Stimulated activated CD4-positive, alpha-beta T cell treated with anti-CD3 and anti-CD28 coated beads, Interleukin-12 subunit alpha, Interleukin-12 subunit beta, amount 100 ng/mL, for 48 hours (primary cell): ENCODE measurements at places on chromosomes 7 and 10.

DNA sequence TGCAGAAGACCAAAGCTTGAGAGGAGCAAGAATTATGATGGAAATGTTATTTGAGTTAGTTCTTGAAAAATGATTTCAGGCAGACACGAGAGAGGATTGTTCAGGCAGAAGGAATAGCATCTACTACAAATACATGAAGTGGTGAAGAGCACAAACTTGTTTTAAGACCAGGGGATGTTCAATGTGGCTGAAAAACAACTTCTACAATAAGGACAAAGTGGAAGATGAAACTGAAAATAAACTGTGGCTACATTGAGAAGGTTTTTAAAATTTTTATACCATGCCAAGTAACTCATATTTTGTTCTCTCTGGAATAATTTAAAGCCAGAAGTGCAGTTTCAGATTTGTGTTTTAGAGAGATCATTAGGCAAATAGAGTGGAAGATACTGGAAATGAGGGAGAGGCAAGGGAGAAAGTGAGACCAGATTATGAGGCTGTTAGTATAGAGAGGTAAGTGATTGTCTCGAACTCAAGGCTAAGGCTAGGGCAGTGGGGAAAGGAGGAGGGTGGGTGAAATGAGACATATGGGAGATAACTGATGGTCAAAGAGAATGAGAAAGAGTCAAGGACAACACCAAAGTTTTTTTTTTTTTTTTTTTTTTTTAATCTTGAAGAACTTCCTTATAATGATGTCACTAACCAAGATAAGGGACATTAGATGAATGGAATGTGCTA lies 115.4 kb downstream of the MDFIC start:
- no peak for DNase-seq

GRCh38 chr7:66247380-66248078 lies 42.4 kb downstream of the TPST1 start:
- no peak for DNase-seq

- DNase-seq, result no peak
Measured at GRCh38 chr10:123896246-123896927, 4.8 kb upstream of the CPXM2 start.

GRCh38 chr10:103231047-103231551 lies 14.6 kb upstream of the RPEL1 start:
- DNase-seq, result no peak

DNA sequence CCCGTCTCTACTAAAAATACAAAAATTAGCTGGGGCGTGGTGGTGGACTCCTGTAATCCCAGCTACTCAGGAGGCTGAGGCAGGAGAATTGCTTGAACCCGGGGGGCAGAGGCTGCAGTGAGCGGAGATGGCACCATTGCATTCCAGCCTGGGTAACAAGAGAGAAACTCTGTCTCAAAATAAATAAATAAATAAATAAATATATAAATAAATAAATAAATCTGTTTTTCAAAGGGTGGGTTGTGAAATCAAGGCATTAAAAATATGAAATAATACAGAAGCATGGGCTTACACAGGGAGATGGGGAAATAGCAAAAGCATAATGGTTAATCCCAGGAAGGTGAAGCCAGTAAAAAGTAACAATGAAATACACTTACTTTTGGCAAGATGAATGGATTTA lies 93.9 kb downstream of the LYZL2 start:
- no peak for DNase-seq

DNA sequence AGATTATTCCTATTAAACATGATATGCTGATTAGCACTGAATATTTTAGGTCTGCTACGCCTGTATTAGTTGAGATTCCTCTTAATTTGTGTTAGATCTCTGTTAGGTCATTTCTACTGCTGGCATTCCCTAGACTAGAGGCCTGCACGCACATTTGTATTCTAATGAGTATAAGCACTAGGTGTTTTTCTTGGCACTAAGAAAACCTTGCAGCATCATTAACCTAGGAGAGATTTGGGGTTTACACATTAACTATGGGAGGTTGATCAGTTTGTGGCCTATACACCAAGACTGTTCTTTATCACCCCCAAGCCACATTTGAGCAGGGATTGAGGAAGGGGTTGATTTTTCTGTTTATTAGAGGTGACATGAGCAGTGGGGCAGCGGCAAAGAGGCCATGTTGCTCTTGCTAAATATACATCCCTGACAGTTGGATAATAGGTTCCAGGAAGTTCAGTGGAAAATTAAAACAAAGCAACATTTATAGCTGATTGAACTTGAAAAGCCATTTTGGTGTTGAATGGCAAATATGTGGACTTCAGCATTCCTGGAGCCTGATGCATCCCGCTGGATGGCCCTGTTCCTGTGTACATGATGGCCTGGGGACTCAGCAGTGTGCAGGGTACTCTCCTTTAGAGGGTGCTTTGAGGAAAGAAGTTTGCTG lies 65.2 kb downstream of the GBF1 start:
- DNase-seq, result no peak

DNA sequence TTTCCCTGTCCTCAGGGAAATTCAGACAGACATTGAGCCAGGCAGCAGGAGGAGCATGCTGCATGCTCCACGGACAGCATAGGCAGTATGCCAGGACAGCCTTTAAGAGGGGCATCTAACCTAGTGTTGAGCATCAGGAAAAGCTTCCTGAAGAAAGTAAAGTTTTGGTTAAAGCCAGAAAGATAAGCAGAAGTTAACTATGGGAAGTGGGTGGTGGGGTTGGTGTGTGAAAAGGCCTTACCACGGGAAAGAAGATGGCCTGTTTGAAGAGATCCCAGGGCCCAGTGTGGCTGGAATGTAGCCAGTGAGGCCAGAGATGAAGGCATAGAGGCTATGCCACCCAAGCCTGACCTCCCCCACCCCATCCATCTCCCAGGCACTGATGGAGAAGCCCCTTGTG lies 102.4 kb upstream of the PLXNA4 start:
- no peak for DNase-seq

- DNase-seq, result no peak
Measured at GRCh38 chr10:91941426-91941825, 17.9 kb downstream of the BTAF1 start.

DNA sequence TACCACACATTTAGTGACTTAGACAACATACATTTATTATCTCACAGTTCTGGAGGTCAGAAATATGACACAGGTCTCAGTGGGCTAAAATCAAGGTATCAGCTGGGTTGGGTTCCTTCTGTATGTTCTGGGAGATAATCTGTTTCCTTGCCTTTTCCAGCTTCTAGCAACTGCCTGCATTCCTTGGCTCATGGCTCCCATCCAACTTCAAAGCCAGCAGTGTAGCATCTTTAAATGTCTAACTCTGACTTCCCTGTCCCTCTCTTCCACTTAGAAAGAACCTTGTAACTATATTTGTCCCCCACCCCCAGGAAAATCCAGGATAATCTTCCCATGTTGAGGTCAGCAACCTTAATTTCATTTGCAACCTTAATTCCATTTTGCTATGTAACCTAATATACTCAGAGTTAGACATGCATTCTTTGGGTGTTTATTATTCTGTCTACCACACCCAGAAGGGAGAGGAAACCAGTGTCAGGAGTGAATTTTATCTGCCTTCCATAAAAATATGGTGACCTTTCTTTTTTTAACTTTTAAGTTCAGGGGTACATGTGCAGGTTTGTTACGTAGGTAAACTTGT lies 57.3 kb upstream of the SMIM30 start:
- no peak for DNase-seq

- DNase-seq, result no peak
Measured at GRCh38 chr7:2520131-2520760, 672 bp downstream of the LFNG start.

- no peak for DNase-seq
Measured at GRCh38 chr10:126433351-126433750, 45.1 kb upstream of the ADAM12 start.

- no peak for DNase-seq
Measured at GRCh38 chr10:97547271-97547600, 25.3 kb upstream of the ANKRD2 start.

GRCh38 chr7:5634107-5634950 lies 147.1 kb downstream of the RNF216 start:
- DNase-seq, result no peak

DNA sequence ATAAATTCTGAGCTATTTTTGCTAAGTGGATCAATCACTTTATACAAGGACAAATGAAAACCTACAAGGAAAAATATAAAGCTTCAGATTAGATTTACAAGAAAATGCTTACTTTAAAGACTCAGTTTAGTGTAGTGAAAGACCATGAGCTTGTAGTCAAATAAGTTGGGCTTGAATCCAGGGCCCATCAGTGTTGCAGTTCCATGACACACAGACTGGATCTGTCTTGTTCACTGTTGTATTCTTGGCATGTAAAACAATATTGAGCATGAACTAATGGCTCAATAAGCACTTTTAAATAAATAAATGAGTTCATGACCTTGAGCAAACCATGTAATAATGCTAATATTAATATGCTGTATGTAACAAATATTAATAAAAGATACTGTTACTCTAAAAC lies 164.6 kb upstream of the KCND2 start:
- no peak for DNase-seq

- DNase-seq, result no peak
Measured at GRCh38 chr7:140213684-140214074, 36.9 kb upstream of the KDM7A start.

- no peak for DNase-seq
Measured at GRCh38 chr7:122577449-122578003, 121.4 kb downstream of the RNF133 start.

- no peak for DNase-seq
Measured at GRCh38 chr7:43753843-43754242, 4.6 kb upstream of the BLVRA start.

DNA sequence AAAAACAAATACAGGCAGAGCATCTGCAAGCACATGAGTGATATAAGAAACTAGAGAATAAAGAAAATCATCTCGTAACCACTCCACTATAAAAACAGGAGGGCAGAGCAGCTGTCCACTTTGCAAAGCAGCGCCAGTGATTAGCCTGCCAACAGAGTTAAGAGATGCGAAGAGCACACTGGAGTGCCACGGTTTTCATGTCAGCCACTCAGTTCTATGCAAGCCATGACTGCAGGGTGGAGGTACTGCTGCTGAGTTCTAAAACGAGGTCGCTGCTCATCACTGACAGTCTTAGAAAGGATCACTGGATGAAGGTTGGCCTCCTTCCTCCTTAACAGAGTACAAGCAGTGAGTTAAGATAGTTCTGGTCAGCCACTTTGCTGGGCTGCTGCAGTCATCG lies 58.5 kb downstream of the FGFR2 start:
- no peak for DNase-seq

DNA sequence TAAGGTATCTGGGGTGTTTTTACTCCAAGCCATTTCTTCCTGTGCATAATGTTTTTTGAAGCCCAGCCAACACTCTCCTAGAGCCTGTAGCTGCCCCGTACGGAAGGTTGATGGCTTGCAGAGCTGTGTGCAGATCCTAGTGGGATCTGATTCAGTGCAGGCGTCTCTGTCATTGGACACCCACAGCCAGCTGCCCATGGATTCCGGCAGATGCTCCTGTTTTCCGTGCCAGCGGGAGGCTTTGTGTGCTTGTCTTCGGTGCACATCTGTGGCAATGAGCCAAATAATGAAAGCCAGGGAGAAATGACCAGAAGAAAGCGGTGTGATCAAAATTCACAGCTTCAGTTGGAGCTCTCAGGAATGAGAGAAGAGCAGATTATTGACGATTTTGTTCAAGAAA lies 426.4 kb downstream of the TYW1 start:
- no peak for DNase-seq

DNA sequence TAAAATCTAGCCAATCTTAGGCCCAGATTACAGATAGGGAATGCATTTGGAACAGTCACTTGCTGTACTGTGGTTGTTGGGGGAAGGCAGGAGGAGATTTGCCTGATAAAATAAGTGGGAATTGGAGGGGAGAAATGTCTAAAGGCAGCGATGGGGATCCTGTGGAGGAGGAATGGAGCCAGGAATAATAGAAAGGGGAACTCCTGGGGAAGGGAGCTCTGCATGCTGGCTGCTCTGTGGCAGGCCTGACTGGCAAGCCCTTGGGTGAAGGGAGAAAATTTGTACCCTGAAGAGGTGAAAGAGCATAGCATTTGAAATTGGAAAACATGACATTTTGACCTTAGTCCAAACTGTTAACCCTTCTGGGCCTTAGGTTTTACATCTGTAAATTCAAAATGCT lies 13.7 kb downstream of the MMP21 start:
- no peak for DNase-seq

- no peak for DNase-seq
Measured at GRCh38 chr7:2955269-2955668, 88.4 kb downstream of the CARD11 start.

- no peak for DNase-seq
Measured at GRCh38 chr7:16921151-16921550, 39.4 kb upstream of the AGR3 start.

- DNase-seq, result no peak
Measured at GRCh38 chr10:105844676-105845570, 1203.8 kb downstream of the SORCS3 start.

GRCh38 chr10:8402576-8402975 lies 348.1 kb downstream of the GATA3 start:
- no peak for DNase-seq

DNA sequence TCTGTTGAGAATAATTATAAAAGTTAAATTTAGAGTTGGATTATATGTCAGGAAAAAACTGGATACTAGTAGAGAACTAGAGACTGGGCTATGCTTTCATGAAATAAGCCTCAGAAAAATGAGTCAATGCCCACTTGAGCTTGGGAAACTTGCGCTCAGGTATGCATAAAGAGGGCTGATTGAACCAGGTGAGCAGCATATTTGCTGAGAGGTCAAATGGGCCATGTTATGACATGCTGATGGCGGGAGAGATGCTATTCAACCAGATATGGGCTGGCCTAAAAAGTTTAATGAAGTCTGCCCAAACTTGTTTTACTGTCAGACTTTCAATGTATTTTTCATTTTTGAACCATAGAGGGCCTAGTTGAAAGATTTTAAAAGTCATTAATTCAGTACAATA lies 837.6 kb upstream of the GHITM start:
- DNase-seq, result no peak

- no peak for DNase-seq
Measured at GRCh38 chr10:6985644-6986043, 405.6 kb upstream of the PRKCQ start.

DNA sequence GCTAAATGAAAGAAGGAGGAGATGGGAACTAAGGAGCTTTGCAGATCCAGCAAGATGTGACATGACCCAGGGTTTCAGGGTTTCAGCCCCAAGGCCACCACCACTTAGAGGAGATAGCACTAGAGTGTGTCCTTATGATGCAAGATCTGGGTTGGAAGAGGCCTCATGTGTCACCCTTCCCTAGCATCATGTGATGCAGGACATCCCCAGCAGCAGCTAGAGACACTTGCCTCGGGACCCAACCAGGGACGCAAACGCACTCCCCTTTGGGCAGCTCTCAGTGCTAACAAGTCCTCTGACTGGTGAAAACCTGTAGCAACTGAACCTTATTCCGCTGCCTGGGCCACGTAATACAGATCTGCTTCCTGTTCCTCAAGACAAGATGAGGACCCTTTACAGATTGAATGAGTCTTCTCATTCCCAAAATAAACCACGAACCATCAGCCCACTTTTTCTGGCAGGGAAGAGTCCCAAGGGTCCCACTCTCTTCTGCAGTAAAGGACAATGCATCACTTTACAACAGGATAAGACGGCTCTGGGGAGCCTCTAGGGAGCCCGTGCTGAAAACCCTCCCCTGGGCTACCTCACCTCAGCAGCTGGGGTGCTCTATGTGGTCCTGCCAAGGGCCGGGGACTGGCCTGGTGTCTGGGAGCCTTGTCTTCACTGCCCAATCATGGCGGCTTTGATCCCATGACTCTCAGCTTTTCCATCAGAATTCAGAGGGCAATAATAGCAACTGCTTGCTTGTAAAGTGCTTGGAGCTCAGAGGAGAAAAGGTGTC lies 44.8 kb upstream of the GDF10 start:
- DNase-seq, result no peak
